ENCODE measurements at places on chromosomes 2 and 18.

DNA sequence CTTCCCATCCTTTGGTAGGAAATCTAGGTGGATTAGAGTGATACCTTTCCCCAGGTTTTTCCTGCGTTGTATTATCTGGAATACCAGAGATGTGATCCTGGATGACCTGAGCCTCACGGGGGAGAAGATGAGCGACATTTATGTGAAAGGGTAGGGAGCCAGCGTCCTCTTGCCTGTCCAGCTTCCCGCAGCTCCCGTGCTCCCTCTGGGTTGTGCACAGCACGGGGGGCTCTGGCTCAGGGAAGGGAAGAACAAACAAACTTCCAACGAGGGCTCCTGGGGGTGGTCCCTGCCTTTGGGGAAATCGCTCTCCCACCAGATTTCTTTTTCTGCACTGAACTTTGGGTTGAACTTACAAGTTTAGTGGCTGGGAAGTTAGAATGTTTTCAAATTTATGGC is 215.7 kb downstream of the DYSF start:
- no peak for DNase-seq

GRCh38 chr18:27582760-27583412 is 397.8 kb upstream of the CHST9 start:
- DNase-seq, result no peak

- no peak for DNase-seq
Observed at GRCh38 chr2:45570671-45571334, 40.3 kb downstream of the SRBD1 start.

- DNase-seq, result no peak
Observed at GRCh38 chr2:64737547-64737946, 83.8 kb upstream of the SERTAD2 start.

DNA sequence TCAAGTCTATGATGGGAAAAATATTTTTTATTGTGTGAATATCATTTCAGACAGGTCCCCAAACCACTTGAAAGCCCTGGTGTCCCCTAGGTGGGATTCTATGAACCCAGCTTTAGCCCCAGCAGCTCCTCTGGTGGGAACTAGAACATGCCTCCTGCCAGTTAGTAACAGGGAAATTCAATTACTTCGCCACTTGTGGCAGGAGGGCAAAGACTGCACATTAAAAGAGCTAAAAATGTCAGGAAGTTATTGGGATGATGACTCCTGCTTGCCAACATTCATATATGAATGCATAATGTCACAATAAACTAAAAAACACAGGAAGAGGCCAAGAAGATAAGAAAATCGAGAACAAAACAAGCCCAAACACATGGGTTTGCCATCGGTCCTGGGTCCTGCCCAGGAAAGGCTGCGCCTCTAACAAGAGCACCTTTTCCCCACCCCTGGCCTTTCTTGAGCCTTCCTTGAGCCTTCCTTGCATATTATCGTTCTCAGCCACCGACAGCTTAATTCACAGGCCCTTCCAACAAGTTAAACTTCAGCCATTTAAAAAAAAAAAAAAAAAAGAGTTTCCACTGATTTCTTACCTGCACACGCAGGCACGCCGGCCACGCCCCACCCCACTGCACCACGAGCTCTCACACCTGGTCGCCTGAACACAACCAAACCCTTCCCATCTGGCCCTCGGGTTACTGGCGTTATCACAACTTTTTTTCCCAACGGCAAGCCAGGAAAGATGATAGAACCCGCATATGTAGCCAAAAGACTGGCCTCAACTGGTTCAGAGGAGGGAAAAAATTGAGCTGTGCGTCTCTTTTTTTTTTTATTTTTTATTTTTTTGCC is 23.4 kb downstream of the BCL11A start:
- no peak for DNase-seq

GRCh38 chr18:45687621-45688020 is 36.4 kb upstream of the SLC14A1 start:
- DNase-seq, result no peak

DNA sequence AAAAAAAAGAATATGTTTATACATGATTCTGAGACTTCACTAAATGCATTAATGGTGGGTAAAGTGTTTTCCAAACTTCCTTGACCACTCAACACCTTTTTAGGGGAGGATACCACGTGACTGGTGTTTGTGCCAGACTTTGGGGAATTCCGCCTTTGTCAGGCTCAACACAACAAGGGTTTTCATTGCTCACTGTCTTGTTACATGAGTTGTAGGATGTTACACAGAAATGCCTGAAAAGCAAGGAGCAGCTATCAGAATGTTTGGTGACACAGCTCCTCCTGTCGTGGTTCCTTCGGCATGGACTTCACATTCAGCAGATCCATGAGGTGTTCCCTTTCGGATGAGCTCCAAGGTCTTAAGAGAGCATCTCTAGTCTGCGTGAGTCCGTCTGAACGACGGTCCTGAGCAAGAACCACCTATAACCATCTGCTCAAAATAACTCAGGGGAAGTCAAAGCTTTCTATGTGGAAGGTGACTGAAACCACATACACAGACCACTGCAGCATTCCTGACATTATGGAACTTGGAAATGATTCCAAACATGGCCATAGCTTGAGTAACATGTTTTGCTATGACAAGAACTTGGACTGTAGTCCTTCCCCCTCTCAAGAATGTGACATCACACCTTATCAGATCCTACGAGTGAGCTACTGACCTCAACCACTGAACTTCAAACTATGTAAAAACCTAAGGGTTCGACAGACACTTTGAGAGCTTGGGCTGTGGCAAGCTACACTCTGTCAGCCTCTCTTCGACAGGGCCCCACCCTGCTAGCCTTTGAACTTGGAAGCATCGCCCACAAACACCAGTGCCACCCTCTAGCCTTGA is 57.5 kb downstream of the MCFD2 start:
- DNase-seq, result no peak

GRCh38 chr2:105402809-105403208 is 4.0 kb upstream of the FHL2 start:
- no peak for DNase-seq

- DNase-seq, result no peak
Observed at GRCh38 chr18:67672716-67673115, 156.2 kb upstream of the DSEL start.

DNA sequence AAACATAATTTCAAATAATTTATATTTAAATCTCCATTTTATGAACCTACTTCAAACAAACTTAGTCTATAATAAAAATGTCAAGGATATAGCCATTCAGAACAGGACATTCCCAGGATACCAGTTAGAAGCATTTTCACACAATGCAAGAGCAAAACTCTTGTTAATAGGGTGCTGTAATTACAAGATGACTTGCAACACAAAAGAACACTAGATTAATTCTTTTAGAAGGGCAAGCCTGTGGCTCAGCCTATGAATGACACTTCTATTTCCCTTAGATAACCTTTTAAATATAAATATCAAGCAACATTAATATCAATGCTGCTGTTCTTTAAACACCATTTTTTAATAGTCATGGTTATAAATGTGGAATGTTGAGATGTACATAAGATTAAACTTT is 157.9 kb upstream of the SCN7A start:
- DNase-seq, result no peak

DNA sequence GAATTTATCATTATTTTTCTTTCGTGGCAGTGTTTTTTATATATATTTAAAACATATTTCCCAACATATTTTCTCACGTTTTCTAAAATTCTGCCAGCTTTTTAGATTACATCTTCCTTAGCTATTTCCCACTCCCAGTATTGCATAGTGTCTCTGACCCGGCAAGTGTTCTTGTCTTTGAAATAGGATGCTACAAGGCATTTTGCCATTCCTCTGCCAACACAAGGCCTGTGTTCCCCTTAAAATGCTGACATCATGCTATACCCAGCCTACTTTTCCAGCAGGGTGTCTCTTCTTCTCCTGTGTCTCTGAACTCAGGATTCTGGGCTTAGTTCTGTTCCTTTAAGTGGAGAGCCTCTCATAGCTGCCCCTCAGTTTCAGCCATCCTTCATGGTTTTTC is 115.2 kb downstream of the DIS3L2 start:
- no peak for DNase-seq

GRCh38 chr18:34495506-34495905 is 214.6 kb upstream of the DTNA start:
- no peak for DNase-seq

DNA sequence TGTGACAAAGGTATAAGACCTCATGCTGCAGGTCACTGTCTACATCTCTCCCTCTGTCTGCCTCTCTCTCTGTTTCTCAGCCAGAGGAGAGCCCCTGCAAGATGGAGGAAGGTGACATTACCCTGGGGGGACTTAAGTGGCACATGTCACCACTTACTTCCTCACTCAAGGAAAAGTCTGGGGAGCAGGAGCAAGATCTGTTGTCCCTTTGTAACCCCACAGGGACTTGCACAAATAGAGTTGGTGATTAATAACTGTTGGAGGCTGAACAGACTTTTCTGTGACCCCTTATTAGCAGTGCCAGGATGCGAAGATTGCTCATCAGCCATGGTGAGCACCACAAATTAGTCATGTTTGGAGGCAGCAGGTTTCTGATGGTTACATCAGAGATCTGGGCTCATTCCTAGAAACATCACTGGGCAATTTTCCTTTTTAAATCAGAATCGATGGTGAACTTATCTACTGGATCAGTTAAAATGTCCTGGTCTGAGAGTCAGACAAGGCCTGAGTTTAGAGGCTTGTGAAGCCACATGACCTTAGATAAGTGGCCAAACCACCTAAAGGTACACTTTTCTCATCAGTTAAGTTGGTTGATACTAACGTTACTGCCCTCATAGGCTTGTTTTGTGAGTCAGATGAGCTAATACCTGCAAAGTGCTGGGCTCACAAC is 81.2 kb upstream of the LTBP1 start:
- no peak for DNase-seq

DNA sequence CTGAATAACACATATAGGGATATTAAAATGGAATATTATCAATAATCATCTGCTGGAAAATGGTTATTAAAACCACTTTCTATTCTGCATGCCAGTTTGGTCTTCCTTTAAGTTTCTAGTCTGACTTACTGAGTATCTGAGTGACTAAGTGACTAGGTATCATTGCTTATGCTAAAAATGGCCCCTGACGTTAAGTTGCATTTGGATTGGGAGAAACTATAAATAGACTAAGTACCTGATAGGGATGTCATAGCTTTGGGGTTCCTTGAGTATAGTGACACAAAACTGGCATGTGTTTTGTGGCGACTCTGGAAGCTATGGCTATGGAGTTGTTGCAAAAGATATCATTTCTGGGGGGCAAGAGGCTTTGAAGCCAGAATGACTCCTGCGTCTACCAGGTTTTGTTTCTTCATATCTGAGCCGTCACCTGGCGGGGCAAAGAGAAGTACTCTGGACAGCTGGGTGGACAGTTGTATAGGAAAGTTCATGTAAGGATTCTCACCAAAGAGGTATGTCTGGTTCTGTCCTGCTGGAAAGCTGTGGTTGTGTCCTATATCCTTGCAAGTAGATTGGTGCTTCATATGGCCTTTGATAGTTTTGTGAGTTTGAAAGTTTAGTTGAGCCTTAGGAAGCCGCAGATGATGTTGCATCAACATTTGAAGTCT is 17.9 kb downstream of the ITGAV start:
- no peak for DNase-seq

GRCh38 chr2:53715568-53715967 is 52.0 kb upstream of the CHAC2 start:
- no peak for DNase-seq

GRCh38 chr18:46264255-46264654 is 160.1 kb downstream of the HAUS1 start:
- no peak for DNase-seq

DNA sequence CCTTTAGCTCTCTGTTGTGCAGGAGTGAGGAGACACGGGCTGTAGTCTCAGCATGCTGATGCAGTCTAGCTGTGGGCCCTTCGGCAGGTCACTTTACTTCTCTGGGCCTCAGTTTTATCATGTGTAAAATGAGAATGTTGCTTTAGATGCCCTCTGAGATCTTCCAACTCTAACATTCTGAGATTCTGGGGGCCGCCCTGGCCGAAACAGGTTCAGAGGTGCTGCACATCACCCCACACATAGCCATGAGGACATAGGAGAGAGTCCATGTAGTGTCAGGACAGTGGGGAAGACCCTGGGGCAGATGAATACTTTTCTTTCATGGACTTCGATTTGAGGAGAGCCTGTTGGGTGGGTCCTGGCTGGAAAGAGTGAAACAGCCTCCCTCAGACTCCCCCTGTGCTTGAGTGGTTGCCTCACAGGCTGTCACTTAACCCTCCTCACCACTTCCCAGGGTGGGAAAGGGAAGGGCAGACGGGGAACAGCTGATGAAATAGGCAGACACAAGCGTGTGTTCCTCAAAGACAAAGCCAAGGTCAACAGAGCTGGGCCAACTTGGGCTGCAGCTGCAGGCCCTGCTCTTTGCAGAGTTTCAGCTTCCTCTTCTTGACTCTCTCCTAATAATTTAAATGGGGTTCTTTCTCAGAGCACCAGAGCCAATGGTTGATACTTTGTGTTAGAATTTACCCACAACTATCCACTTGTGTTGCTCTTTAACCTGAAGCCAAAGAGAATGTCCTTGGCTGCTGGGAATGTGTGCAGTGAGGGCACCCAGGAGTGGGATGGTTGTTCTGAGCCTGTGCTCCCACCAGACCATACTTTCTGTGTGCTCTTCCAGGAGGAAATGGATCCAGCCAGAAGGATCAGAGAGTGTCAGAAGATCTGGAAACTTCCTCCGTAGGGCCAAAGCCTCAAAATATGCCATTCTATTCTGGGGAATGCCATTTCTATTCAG is 14.7 kb upstream of the MRPL33 start:
- no peak for DNase-seq

DNA sequence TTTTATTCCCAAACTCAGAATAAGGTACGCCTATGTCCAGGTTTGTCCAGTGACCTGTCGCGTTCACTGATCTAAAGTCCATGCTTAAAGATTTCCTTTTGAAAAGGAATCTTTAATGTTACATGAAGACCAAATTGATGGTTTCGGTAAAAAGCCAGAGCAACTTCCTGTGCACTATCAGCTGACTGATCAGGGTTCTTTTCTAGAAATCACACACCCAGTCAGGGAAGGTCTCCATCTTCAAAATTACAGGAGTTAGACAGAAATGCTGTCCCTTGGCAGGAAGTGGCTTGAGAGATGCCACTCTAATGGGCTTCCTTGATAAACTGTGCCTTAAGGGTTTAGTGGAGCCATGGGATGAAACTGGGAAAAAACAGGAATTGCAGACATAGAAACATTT is 14.7 kb upstream of the ARHGAP25 start:
- no peak for DNase-seq

DNA sequence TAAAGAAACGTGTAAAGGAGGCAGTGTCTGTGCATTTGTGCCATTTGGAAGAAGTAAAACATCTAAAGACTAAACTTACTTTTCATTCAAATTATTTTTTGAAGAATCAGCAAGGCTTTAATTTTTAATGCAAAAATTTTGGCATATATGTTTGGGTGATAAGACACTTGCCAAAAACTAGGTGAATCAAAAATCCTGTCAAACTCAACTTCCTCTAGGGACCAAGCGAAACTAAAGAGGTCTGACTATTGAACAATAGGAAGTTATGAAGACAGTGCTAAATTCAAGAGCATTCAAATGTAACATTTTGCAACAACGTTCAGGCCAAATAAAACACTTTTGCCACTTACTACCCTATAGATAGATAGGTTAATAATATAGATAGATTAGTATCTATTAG is 306.1 kb downstream of the NOL4 start:
- DNase-seq, result no peak

DNA sequence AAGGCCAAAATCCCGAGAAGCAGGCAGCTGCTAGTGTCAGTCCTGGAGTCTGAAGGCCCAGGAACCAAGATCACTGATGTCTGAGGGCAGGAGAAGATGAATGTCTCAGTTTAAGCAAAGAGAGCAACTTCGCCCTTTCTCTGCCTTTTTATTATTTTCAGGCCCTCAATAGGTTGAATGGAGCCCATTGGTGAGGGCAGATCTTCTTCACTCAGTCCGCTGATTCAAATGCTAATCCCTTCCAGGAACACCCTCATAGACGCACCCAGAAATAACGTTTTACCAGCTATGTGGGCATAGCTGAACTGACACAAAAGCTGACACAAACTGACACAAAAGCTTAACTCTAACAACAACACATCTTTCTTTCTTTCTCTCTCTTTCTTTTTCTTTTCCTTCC is 78.0 kb upstream of the KCNJ3 start:
- DNase-seq, result no peak
